ENCODE measurements at places on chromosomes 5 and 9.

GRCh38 chr9:33517373-33517772 lies 6.7 kb upstream of the ANKRD18B start:
- peak; percentile 32 for DNase-seq

DNA sequence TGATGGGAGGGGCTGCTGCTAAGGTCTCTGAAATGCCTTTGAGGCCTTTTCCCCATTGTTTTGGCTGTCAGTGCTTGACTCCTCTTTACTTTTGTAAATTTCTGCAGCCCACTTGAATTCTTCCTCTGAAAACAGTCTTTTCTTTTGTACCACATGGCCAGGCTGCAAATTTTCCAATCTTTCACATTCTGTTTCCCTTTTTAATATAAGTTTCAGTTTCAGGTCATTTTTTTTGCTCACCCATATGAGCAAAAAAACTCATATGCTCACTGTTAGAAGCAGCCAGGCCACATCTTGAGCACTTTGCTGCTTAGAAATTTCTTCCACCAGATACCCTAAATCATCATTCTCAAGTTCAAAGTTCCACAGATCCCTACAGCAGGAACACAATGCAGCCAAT lies 234.6 kb upstream of the ADRA1B start:
- no peak for DNase-seq

DNA sequence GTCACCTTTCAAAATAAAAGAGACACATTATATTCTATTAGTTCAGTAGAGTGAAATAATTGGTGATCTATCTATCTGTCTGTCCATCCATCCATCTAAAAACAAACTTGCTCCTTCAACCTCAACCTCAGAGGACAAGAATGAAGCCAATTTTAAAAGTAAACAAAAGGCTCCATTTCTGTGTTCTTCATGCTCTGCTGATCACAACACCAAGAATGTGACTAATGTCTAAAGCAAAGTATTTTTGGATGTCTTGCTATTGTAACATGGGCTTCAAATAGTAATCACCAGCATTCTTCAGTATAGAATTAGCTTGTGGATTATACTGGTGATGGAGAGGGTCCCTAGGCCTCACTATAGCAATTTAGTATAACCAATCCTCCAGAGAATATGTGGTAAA lies 1304.4 kb downstream of the MAT2B start:
- no peak for DNase-seq

GRCh38 chr5:73443829-73444498 lies 4.6 kb downstream of the FOXD1 start:
- DNase-seq, result no peak

GRCh38 chr9:8514760-8515159 lies 715.2 kb upstream of the DMAC1 start:
- no peak for DNase-seq

GRCh38 chr5:52735139-52735538 lies 52.6 kb upstream of the ITGA1 start:
- no peak for DNase-seq

- no peak for DNase-seq
These were observed 9.6 kb downstream of the ITGA2 start for GRCh38 chr5:52998552-52999313.

DNA sequence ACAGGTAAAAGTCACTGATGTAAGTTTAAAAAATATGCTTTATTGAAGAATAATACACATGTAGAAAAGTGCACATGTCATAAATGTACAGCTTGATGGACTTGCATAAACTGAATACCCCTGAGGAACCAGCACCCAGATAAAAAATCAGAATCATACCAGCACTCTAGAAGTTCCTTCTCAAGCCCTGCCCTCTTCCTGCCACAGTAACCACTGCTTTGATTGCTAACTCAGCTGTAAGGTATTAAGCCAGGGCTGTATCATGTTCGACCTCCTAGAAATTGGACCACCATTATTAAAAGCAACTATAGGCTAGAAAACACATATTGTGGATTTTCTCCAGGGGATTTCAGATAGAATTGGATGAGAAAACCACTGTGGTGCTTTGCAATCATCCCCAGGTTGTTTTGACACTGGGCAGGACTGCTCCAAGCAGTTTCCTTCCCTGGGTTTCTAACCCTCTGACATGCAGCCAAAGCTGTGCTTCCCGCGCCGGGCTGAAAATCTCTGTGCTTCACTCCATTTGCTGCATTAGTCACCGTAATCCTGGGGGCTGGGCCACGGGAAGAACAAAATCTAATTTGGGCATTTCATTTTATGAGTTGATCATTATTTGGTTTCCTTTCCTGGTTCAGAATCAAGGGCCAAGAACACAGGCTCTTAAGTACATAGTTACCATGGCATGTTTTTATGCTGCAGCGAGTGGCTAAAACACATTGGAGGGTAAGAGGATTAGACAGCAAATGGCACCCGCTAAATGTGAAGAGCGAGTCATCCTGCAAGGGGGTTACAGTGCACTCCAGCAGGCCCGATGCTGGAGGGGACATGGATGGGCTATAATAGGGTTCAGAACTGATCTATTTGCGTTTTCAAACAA lies 139.4 kb upstream of the IL12B start:
- peak; percentile 59 for DNase-seq

- DNase-seq, result no peak
These were observed 37.3 kb upstream of the EGFL7 start for GRCh38 chr9:136625101-136626065.

GRCh38 chr5:43571237-43571636 lies 14.4 kb upstream of the PAIP1 start:
- DNase-seq, result no peak

DNA sequence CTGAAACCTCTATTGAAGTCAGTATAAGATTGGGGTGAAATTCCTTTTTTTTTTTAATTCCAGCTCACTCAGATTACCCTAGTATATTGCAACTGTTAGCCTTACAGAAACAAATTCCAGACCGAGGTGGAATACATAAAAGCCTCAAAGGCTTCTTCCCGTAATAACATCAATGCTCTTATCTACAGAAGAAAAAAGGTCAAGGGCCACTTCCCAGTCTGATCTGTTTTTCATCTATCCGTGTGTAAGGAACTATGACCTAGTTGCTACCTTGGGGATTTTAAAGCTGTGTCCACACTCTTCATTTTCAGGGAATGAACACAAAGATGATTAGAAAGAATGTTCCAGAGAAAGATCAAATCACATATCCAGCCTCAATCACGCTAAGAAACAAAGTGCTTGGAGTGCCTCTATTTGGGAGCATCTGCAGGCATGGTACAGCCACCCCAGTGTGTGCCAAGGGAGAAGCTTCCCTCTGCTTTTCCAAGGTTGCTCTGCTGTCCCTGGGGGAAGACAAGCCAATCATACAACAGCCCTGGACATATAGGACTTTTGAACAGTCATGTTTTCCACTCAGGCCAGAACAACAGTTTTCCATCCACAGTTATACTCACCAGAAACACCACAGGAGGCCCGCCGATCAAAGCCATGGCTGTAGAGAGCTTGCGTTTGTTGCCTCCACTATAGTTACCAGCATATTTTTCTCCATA lies 23.5 kb downstream of the NIPSNAP3B start:
- no peak for DNase-seq

DNA sequence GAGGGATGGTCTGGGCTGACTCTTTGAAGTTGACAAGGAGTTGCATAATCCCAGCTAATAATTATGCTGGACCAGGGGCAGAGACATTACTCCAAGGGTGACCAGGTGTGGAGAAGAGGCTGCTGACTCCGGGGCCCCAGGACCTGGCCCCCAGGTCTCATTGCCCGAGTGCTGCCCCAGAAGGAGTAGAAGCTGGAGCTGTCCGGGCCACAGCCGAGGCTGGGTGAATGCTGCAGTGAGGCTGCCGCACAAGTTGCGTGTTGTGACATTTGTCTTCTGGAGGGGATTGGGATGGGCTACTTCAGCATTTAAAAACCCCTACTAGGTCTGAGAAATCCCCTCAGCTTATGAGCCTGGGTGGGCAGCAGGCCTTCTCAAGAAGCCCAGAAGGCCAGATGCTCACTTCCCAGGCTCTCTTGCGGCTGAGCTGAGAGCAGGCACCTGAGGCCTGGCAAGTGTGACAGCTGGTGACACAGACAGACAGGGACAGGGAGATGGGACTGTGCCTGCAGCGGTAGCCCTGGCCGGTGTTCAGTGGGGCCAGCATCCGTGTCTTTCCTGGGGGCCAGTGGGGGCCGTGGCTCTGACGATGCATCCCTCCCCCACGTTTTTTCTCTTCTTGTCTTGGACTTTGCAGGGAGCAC lies 122.8 kb downstream of the KCNIP1 start:
- no peak for DNase-seq

GRCh38 chr5:10702911-10703491 lies 58.0 kb downstream of the DAP start:
- DNase-seq, result no peak

- DNase-seq, result no peak
These were observed 60.3 kb upstream of the PJA2 start for GRCh38 chr5:109469896-109470662.

DNA sequence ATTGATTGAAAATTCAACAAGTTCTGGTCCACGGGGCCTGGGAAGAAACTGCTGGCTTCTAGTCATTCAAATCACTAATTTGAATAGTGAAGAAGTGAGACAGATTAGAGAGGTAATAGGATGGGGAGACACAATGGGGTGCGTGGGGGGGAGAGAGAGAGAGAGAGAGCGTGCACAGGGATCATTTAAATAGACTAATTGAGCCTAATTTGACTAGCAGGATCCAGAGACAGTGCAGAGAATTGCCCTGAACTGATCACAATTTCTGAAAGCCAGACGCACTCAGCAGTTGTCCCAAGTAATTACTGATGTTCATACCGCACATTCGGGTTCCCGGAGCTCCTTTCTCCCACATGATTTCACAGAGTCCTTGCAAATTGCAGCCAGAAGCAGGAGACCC lies 50.3 kb upstream of the C5orf58 start:
- DNase-seq, result no peak

- DNase-seq, result no peak
These were observed 45.2 kb upstream of the APC start for GRCh38 chr5:112692472-112692871.

DNA sequence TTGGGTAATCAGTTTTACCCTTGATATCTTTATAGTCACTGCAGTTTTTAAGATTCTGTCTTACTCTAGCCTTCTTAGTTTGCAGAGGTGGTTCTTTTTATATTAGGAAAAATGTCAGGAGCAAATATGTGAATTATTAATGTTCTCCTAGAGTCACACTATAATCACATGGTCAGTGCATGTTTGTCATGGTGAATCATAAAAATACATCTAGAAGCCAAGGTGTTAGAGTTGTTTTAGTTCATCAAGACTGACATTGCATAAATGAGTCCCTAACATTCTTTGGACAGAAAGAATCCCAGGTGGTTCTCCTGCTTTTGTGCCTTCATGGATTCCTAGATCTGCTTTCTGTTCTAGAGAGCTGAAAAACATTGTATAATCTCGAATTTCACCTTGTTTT lies 22.9 kb downstream of the ATG10 start:
- no peak for DNase-seq

DNA sequence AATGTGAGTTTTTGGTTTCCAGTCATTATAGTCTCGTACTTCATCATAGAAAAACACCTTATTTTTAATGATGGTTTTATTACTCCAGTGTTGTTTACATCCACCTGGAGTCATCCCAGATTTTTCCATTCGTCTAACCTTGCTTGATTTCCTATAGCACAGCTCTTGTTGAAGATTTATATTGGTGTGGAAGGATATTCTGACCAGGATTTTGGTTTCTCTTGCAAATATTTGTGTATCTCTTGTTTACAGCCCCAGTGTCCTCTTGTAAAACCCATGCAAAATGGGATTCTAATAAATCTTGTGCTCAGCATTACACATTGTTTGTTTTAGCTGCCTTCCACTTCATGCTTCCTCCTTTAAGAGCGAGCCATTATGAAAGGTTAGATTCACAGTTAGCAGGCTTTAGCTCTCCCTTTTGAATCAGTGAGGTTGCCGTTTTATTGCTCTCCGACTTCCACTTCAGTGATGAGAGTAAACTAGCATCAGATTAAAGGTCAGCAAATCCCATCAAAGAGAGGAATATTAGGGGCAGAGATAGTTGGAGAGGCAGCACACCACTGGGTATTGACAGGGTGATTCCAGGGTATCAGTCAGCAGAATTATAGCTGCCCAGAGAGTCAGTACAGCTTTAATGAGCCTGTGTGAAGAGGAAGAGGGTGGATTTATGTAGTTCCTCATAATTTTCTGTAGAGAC lies 157.1 kb downstream of the PBX3 start:
- DNase-seq, result peak; percentile 15

Measured in CD4-positive, alpha-beta T cell treated with Interleukin-4 for 4 hours (primary cell).